ENCODE measurements at places on chromosomes 11 and 22. TPM values are rescaled to one million over a fixed set of nuclear protein-coding genes. Genes with fewer than 3 reads are reported as not detected.
A peak's percentile ranks its signal among the peaks of the same experiment; 100 is the strongest.

GSTT4 gene
- not detected for total RNA-seq

GAS2 gene
- 18.8 TPM for total RNA-seq

NXPE4 gene
- total RNA-seq = not detected

MYRF gene
- 4.7 TPM for total RNA-seq

ASRGL1 gene
- total RNA-seq = 5.1 TPM

DTX4 gene
- total RNA-seq = 24.0 TPM

OR5D16 gene
- not detected for total RNA-seq

KRTAP5-7 gene
- total RNA-seq = 0.26 TPM

SLC5A1 gene
- total RNA-seq = 0.05 TPM

NXPE2 gene
- total RNA-seq = 1.2 TPM

CRACR2B gene
- total RNA-seq = 5.9 TPM

PARVG gene
- total RNA-seq = 5.8 TPM

TEX54 gene
- total RNA-seq = not detected

PLEKHB1 gene
- 1.0 TPM for total RNA-seq

OR5AS1 gene
- not detected for total RNA-seq

C11orf42 gene
- not detected for total RNA-seq

LRRN4CL gene
- total RNA-seq = 10.9 TPM

NCAM1 gene
- 114 TPM for total RNA-seq

APOBEC3B gene
- total RNA-seq = 1.8 TPM

GAL3ST1 gene
- 0.63 TPM for total RNA-seq

DNA sequence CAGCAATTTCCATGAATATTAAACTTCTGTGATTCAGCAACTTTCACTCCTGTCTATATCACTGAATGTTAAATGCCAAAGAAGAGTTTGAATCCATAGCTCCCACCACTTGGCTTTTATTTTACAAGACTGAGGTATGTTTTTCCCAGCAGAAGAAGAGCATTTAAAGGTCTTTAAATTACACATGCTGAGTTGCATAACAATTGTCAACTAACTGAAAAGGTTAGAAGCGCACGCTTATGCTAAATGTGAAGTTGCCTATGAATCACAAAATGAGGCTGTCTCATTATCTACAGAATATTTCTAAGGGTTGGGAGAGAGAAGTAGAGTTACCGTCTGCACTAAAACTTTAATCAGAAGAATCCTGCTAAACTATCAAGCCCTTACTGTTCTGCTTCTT lies 1086.3 kb downstream of the FAM181B start:
- no peak for DNase-seq

DNA sequence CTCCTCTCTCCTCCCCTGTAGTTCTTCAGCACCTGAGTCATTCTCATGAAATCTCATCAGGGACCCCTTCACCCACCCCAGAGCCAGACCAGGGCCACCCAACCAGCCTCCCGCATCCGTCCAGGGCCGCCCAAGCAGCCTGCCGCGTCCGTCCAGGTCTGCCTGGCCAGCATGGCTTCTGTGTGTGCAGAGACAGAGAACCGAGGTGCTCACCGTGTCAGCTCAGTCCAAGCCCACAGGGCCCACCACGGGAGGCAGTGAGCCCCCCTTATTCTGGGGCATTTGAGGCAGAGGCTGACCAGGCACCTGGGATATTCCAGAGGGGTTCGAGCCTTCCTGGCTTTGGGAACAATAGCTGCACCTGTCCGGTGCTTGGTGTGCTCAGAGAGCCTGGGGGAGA lies 1117.3 kb downstream of the BRD1 start:
- DNase-seq = no peak

DNA sequence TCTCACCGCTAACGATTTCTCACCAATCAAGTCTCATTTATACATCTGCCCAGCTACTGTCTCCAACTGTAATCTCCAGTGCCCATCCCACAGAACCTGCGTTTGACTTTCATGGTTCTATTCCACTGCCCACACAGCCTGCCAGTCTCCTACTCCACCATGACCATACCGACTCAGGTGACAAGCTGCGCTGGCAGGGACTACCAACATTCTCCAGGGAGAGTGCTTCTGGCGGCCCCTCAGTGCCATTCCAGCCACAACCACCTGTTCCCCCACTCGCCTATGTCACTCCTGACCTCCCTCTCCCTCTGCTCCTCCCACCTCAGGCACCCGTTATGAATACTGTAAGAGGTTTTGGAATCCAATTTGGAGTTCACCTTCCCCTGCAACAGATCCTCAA lies 108.5 kb upstream of the BID start:
- DNase-seq = no peak

DNA sequence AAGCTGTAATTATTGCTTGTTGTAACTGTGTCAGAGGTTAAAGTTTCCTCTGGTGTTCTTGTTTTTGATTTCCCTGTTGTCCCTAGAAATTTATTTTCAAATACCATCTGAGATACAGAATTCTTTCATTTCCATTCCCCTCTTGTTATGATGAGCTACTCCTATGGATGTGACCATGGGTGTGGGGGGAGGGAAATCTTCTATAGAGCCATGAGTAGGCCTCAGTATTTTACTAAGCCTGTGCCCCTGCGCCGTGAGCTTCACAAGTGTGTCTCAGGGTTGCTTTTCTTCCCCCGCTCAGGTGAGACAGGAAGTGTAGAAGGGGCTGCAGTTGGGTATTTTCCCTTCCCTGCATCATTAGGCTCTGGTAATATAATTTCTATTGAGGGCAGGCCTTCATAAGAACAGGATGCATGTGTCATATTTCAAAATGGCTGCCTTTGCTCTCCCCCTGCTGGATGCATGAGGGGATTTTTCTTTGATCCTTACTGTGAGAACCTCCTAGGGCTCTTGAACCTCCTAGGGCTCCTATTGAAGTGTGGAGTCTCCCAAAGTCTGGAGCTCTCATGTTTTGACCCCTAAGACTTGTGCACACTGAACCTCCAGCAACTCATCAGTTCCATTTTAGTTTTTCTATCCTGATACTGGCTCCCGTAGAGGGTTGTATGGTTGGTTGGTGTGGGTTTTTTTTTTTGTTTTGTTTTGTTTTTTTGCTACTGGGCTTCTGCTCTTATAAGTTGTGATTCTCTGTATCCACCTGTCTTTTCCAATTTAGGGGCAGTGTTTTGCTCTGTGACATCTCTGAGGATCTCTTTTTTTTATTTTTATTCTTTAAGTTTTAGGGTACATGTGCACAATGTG lies 658.2 kb downstream of the NTM start:
- no peak for DNase-seq

GRCh38 chr11:91563176-91563575 lies 661.4 kb upstream of the FAT3 start:
- no peak for DNase-seq

DNA sequence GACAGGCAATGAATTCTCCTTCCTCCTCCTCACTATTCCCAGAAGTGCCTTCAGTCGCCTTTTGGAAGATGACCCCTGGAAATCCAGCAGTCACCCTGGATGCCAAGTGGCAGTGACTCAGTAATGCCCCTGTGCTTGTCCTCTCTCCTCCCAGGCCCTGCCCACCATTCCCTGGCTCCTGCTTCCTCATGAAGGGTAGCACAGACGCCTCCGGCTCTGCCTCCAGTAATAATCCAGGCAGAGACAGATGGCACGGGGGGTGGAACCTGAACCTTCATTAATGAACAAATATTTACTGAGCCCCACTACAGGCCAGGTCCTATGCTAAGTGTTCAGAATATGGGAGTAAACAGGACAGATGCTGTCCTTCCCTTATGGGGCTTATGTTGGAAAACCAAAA lies 23.2 kb downstream of the SYT13 start:
- DNase-seq = no peak

DNA sequence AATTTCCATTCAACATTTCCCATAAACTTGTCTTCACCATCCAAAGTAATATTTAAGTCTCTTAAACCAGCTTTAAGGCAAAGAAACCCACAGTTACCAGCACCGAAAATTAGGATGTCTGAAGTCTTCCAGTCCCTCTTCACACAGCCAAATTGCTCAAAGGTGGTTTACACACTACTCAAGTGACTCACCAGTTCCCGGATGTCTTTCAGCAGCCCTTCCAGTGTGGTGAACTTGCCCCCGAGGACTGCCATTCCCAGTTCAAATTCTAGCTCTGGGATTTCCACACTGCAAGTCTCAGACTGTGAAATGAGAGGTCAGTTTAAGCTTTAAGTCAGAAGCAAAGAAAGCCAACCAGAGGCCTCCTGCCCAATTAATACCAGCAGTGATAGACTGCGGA lies 5.1 kb downstream of the ZPR1 start:
- no peak for DNase-seq

GRCh38 chr11:80593648-80594374 lies 1153.0 kb upstream of the TENM4 start:
- DNase-seq = no peak

- DNase-seq = no peak
These were observed 30.3 kb upstream of the WNT7B start for GRCh38 chr22:46007003-46007847.

- DNase-seq = no peak
These were observed 12.1 kb downstream of the DENND5A start for GRCh38 chr11:9253086-9253485.

- peak; percentile 5 for DNase-seq
These were observed 971.7 kb upstream of the CHORDC1 start for GRCh38 chr11:91194546-91194945.

DNA sequence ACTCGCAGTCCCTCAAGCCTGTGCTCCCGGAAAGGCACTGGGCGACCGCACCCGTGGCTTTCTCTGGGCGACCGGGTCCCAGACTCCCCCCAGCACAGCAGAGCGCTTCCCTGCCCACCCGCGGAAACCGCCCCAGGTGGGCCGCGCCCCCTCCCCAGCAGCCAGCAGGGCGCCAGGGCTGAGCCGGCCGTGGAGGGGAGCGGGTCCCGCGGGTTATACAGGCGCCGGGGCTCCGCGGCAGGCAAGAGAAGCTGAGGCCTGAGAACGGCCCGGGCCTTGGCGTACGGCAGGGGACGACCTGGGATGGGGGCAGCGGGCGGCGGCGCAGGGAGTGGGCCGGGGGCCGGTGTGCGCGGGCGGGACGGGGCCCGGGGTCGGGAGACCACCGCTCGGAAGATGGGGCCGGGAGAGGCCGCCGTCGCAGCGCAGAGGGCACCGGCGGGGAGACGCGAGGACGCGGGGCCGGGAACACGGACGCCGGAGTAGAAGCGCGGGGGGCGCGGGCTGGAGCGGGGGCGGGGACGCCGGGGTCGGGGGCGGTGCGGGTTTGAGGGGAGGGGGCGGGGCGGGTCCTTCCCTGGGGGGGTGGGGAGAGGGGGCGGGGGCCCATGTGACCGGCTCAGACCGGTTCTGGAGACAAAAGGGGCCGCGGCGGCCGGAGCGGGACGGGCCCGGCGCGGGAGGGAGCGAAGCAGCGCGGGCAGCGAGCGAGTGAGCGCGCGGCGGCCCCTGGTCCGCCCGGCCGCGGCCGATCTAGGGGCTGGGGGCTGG lies at the start of gene MDK:
MDK (plus strand) TSS at position 622 of the 771 bp plus-strand sequence. CDS start 389 bp downstream, outside the sequence.
- DNase-seq = no peak

DNA sequence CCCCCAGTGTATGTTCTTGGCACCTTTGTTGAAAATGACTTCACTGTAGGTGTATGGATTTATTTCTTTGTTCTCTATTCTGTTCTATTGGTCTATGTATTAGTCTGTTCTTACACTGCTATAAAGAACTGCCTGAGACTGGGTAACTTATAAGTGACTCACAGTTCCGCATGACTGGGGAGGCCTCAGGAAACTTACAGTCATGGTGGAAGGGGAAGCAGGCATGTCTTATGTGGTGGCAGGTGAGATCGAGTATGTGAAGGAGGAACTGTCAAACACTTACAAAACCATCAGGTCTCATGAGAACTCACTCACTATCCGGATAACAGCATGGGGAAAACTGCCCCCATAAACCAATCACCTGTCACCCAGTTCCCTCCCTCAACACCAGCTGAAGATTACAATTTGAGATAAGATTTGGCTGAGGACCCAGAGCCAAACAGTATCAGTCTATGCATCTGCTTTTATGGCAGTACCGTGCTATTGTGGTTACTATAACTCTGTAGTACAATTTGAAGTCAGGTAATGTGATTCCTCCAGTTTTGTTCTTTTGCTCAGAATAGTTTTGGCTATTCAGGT lies 836.2 kb downstream of the DLG2 start:
- no peak for DNase-seq

DNA sequence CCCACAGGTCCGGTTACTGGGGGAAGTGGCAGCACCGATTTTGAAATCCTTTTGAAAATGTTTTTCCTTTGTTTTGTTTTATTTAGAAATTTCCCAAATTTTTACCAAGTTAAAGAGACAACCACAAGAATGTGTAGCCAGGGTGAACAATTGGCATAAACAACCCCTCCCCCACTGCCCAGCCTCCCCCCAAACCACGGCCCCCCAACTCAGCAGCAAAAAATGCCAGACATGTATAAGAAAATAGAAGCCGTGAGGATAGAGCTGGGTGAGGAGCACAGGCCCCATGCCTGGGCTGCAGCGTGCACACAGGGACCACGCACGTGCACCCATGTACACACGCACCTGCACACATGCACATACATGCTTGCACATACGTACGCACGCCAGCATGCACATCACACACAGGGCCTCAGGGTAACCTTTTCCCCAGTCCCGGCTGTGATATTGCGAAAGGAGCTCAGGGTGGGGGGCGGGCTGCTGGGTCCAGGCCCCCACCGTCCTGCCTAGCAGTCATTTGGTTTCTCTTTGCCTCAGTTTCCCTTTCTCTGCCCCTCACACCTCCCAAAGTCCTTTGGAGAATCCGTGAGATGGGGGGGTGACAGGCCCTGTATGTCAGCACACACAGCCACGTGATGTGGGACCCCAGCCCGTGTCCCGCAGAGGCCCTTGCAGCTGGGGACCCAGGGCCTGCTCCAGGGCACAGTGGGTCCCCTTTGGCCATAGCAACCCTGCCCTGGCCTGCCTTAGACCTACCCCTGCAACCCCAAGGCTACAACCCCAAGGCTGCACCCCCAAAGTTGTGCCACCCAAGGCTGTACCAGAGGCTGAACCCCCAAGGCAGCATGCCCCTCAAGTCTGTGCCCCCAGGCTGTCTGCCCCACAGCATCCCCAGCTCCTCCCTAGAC lies 42.9 kb downstream of the IGF2 start:
- no peak for DNase-seq

DNA sequence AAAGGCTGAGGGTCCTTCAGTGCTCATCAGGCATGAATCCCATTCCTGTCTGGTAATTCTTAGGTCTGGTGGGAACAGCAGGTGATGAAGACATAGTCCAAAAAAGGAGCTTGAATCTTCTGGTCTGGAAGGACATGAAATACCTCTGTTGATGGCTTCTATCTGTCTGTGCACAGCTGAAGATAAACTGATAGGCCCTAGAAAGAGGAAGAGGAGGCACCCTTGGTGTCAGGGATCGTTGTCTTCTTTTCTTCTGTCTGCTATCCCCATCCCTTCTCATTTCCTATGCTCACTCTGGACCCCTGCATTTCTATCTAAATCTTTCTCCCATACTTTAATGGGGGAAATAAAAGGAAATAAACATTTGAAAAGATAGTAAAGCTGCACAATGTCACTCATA lies 9.4 kb downstream of the AGBL2 start:
- DNase-seq = no peak

DNA sequence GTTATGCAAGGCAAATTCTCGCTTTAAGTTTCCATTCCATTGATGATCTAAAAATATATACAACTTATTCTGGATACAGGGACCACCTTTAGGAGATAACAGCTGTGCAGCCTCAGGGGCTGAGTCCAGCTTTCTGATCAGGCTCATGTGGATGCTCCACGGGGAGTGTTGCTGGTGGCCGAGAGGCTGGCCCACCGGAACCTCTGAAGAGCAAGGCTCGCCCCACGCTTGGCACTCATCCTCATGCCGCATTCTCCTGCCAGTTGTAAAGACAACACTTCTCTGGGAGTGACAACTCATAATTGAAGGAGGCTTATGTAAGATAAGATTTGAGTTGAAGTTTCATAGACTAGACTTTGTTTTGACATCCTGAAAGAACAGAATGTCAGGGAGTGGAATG lies 123.5 kb downstream of the MPPED1 start:
- DNase-seq = no peak

- no peak for DNase-seq
These were observed 512.2 kb upstream of the ARHGAP42 start for GRCh38 chr11:100174881-100175280.

GRCh38 chr11:109745996-109746625 lies 324.1 kb downstream of the C11orf87 start:
- no peak for DNase-seq
